ENCODE measurements at places on chromosomes 5 and 9. TPM values are rescaled to one million over a fixed set of nuclear protein-coding genes. Genes with fewer than 3 reads are reported as not detected.

The BTNL3 gene
- not detected for total RNA-seq

The FOXD4L5 gene
- total RNA-seq, result not detected

The ATG12 gene
- total RNA-seq, result 44.6 TPM

The RGS7BP gene
- not detected for total RNA-seq

The CCDC152 gene
- 14.5 TPM for total RNA-seq

The GARNL3 gene
- total RNA-seq, result 2.5 TPM

The GABRA1 gene
- total RNA-seq, result not detected

The SIT1 gene
- total RNA-seq, result 43.1 TPM

The ANKRD20A1 gene
- not detected for total RNA-seq

The CORO2A gene
- 5.1 TPM for total RNA-seq

The GPR150 gene
- 0.26 TPM for total RNA-seq

The MCTP1 gene
- total RNA-seq, result 0.51 TPM

DNA sequence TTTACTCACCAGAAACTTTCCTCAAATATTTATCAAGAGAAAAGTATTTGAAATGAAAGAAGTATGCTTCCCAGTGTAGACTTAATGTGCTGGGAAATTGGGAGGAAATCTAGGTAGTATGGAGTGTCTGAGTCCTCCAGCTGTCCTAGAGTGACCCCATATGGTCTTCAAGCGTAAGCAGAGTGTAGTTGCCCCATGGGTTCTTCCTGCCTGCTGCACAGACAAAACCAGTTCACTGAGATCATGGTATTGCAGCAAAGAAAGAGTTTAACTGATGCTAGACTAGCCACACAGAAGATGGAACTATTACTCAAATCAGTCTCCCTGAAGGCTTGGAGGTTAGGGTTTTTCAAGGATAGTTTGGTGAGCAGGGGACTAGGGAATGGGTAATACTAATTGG lies 114.9 kb upstream of the PRLR start:
- DNase-seq, result no peak

- DNase-seq, result no peak
These were observed 1143.2 kb upstream of the CDH6 start for GRCh38 chr5:30050056-30050815.

- no peak for DNase-seq
These were observed 147.0 kb downstream of the CAVIN4 start for GRCh38 chr9:100724886-100725285.

GRCh38 chr5:135337064-135337463 lies 62.0 kb downstream of the MACROH2A1 start:
- DNase-seq, result no peak

DNA sequence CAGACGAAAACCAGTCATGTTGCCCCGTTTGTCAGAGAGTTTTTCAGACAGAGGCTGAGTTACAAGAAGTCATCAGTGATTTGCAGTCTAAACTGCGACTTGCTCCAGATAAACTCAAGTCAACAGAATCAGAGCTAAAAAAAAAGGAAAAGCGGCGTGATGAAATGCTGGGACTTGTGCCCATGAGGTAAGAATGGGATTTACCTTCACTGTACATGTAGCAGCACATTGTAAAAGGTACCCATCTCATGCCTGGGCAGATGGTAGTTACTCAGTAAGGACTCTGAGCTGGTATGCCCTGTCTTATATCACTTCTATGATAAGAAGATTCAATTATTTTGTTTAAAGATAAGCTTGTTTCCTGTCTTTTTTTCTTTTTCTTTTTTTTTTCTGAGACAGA lies 38.8 kb downstream of the RAD50 start:
- DNase-seq, result no peak

DNA sequence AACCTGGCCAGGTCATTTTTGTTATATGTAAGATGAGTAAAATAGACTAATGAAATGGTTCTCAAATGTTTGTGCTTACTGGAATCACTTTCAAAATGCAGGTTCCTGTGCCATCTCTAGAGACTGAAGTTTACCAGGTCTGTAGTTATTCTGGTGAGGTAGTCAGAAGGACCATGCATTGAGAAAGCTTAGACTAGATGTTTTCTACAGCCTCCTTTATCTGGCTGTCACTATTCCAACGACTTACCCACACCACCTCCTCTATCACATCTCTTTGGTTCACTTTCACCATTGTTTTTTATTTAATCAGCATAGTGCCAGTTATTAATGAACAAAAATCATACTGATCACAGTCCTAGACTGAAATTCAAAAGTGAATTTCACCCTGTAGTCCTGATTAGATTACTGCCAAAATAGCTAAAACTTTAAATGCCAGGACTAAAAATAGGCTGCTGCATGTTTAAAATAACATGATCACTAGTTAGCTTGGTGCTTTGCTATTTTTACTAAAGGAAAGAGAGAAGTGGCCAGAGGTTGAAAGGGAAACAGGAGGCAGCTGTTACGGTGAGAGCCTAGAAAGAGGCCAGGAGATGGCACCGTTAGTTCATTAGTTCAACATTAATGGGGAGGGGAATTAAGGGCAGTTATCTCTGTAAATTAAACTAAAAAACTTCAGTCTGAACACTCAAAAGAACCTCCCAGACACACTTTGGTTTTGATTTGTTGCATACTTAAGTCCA lies 13.9 kb upstream of the FNIP1 start:
- DNase-seq, result no peak

GRCh38 chr5:68479524-68479923 lies 264.0 kb downstream of the PIK3R1 start:
- no peak for DNase-seq

DNA sequence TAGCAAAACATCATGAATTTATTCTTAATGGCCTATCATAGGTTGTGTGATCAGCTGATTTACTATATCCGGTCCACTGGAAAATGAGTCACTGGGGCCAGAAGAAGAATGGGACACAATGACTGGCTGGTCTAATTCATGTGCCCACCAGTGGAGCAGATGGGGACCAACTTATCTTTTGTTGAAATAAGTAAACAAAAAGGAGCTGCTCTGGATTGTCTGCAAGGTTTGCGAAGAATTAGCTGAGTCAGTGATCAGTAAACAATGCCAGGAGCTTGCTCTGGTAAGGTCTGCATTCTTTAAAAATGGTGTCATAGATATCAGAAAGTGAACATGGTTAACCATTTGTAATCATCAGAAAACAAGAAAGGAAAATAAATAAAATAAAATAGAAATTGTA lies 128.0 kb downstream of the RASEF start:
- no peak for DNase-seq

- no peak for DNase-seq
These were observed 222.3 kb downstream of the PARP8 start for GRCh38 chr5:50888751-50889150.

- DNase-seq, result no peak
These were observed 2.6 kb downstream of the MAN1B1 start for GRCh38 chr9:137089232-137089947.

DNA sequence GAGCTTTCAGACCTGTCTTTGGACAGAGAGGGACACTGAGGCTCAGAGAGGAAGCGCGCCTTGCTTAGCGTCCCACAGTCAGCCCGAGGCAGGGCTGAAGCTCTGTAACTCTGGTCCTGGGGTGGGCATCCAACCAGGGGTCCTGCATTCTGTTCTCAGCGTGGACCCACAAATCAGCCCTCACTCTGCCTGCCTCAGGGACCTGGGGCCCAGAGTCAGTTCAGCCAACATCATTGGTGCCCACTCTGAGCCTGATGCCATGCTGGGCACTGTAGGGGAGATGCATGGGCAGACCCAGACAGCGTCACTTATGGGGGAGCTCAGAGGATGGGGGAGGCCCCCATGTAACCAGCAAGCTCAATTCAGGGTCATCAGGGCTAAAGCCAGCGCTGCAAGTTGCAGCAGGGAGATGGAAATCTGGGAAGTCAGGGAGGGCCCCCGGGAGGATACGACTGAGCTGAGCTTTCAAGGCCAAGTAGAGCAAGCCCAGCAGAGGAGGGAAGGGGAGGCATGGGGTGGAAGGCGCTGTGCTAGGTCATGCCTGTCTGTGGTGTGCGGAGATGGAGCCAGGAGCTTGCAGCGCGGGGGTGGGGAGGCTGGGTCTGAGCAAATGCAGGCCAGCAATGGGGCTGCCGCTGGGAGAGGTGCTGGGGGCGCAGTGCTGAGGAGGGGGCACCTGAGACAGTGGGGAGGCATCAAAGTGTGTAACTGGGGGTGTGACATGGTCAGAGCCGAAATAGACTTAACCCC lies 21.1 kb downstream of the CORO2A start:
- no peak for DNase-seq

- no peak for DNase-seq
These were observed 30.6 kb downstream of the ATPSCKMT start for GRCh38 chr5:10219068-10219467.

DNA sequence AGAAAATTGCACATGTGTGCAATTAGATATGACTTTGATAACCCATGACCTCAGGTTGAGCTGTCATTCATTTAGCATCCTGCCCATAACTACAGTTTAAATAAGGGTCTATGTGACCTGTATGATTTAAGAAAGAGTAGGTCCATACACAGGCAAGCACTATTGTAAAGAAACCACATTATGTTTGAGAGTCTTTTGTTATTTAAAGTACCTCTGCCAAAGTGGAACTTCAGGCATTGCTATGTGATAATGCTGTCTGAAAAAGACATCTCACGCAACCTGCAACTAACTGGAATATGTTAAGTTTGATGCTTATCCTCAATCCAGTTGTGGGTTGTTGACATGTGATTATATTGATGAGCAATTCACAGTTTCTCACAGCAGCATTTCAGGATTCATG lies 317.0 kb downstream of the TMEM161B start:
- no peak for DNase-seq

GRCh38 chr5:476814-477175 lies 33.8 kb downstream of the EXOC3 start:
- no peak for DNase-seq

DNA sequence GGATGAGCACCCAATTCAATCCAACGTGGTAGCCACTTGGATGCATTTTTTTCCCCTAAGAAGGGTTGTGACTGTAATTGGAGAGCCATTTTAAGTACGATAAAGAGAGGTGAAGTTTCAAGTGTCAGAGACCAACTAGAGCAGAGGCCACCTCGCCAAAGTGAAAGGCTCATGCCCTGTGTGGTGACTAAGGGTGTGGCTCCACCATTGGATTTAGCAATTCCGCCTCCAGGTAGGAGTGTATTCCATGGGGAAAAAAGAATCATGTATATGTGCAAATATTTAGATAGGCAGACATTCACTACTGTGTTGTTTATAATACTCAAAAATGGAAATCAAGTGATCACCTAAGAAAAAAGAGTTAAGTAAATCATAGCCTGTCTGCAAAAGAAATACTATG lies 53.1 kb upstream of the S1PR3 start:
- no peak for DNase-seq

- no peak for DNase-seq
These were observed 223.8 kb downstream of the TLE1 start for GRCh38 chr9:81465468-81466011.

DNA sequence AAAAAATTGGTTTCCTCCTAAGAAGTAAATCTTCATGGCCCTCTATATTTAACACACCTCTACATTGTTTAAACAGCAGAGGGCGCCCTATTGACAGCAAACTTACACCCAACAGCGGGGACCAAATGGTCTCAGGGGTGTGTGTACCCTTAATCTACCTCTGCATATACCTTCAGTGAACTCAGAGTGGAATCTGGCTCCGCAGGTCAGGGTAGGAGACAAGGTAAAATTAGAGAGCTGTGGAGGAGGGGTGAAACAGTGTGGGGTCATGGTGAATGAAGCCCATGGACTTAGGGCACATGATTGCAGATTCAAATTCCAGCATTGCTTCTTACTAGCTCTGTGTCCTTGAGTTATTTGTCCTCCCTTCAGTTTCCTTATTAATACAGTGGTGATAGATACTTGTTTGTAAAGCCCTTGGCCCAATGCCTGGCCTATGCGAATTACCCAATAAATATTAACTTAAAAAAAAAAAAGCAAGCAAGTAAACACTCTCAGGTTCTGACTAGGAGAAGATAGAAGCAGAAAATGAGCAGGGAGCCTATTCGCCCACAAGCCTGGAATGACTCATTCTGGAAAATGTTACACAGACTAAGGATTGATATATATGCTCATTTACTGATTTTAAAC lies 122.9 kb downstream of the CAVIN4 start:
- DNase-seq, result no peak

- DNase-seq, result no peak
These were observed 152.9 kb downstream of the SGCD start for GRCh38 chr5:156479849-156480248.

- DNase-seq, result no peak
These were observed 437.7 kb upstream of the MEF2C start for GRCh38 chr5:89320421-89321277.

- no peak for DNase-seq
These were observed 29.4 kb downstream of the ZCCHC7 start for GRCh38 chr9:37149666-37150308.

DNA sequence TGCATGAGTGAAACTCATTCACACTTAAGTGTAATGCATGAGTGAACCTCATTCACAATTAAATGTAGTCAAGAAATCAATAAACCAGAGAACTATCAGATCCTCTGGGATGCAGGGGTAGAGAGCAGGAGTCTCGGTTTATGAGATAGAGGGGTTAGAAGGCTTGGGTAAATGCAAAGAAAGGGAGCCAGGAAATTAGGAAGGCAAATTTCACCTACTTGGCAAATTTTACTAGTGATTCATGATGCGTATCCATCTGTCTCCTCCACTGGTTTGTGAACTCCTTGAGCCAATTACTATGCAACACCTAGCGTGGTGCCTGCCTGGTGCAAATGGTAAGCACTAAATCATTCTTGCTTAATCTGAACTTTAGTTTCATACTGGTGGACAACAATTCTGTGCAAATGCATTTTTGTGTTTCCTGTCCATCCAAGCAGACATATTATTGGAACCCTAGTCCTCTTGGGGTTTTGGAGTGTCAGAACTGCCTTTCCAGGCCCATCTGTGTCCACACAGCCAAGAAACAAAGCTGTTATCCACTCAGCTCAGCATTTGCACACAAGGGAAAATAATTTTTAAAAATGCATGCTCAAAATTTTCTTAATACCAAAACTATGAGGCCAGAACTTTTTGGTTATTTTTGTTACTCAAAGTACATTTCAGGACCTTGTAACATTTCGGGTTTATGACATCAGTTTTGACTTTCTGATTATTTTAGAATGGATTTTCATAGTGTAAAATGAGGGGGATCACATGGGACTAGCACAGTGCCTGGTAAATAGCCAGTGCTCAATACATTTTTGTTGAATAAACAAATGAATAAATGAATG lies 5.2 kb downstream of the HAPLN1 start:
- DNase-seq, result no peak

- no peak for DNase-seq
These were observed 981.7 kb downstream of the NR2F1-AS1 start for GRCh38 chr5:92599217-92599810.

DNA sequence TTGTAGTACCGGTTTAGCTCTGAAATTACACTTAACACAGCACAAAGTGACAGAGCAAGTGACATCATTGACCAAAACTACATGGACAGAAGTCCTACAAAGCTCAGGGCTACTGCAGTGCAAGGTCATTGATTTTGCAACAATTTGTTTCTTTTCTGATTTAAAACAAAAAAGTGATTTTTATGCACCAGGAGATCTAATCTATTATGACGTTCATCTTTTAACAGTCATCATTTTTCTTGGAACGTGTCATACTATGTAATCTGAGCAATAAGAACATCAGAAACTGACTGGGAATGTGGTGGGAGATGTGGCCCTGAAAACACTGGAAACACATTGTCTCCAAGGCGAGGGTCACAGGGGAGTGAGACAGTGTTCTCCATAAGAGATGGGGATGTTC lies 17.4 kb upstream of the ZFAND5 start:
- DNase-seq, result no peak

GRCh38 chr5:91052977-91053740 lies 330.0 kb downstream of the ARRDC3 start:
- DNase-seq, result no peak
